ENCODE measurements at places on chromosomes 12 and 14.
A peak's percentile ranks its signal among the peaks of the same experiment; 100 is the strongest.

DNA sequence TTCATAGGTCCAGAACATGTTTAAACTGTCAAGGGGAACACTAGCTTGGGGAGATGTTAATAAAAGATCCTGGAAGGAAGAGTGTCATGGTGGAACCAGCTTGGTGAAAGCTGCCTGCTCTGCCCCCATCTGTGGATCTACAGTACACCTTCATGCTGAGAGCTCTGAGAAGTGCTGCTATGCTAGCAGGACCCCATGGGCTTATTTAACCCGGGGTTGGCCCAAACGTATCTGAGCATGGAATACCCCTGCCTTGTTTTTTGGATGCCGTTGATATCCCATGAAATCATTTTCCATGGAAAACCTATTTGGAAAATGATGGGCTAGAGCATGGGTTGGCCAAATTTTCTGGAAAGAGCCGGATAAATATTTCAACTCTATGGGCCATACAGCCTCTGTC is 14.2 kb downstream of the UBE3B start:
- DNase-seq: no peak

GRCh38 chr14:55354500-55354899 is 57.1 kb downstream of the ATG14 start:
- peak; percentile 53 for DNase-seq

DNA sequence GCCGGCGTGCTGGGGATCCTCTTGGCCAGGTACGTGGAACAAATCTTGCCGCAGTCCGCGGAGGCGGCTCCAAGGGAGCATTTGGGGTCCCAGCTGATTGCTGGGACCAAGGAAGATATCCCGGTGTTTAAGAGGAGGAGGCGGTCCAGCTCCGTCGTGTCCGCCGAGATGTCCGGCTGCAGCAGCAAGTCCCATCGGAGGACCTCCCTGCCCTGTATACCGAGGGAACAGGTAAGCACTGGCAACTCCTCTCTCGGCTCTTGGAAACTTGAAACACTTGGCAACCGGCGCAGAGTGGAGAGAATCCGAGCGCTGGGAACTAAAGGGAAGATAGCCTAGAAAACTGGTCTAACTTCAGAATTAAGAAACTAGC is 1.7 kb downstream of the PDE3A start:
- DNase-seq: no peak

DNA sequence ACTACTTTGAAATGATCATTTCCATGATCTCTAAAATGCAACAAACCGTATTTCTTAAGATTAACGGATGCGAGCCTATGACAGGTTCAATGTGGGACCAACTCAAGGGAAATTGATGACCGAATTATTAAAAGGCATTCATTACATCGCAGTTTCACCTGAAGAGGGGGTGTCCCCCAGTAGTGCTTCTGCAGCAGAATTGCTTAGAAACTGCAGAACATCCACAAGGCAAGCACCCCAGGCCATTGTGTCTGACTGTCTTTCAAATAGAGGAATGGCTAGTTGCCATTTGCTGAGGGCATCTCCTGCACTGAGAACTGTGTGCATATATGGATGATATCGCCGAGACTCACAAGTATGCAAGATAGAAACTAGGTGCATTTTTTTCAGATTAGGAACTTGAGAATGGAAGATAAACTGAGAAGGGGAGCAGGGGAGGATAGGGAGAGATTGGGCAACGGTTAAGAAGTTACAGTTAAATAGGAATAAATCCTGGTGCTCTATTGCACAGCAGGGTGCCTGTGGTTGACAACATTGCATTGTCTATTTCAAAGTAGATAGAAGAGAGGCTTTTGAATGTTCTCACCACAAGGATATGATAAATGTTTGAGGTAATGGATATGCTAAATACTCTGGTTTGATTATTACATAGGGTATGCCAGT is 234.3 kb upstream of the PLEKHG7 start:
- no peak for DNase-seq

- DNase-seq: no peak
Measured at GRCh38 chr14:28966416-28967233, 200.0 kb downstream of the FOXG1 start.

DNA sequence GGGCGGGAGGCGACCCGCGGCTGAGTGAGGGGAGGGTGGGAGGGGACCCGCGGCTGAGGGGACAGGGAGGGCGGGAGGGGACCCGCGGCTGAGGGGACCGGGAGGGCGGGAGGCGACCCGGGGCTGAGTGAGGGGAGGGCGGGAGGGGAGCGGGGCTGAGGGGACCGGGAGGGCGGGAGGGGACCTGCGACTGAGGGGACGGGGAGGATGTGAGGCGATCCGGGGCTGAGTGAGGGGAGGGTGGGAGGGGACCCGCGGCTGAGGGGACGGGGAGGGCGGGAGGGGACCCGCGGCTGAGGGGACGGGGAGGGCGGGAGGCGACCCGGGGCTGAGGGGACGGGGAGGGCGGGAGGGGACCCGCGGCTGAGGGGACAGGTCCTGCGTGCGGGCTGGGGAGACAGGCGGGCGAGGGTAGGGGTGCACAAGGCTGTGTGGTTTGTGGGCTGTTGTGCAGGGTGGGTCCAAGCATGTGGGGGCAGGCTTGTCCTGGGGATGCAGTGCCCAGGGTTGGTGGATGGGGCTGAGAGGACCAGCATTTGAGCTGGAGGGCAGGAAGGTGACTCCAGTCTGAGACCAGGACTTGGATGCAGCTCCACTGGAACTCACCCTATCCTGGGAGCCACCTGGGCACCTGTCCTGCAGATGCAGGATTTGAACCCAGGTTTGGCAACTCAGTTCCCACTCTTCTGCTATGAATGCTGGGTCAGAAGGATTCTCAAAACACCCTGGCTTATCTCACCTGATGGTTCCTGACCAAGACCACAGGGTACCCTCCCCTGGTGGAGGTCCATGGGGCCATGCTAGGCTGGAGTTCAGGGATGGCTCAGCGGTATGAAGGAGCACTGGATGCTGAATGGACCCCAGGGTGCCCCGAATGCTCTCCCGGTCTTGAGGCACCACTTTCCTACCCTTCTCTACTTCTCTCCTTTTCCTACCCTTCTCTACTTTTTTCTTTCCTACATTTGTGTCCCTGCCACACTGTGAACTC is 9.4 kb downstream of the PLD4 start:
- no peak for DNase-seq

DNA sequence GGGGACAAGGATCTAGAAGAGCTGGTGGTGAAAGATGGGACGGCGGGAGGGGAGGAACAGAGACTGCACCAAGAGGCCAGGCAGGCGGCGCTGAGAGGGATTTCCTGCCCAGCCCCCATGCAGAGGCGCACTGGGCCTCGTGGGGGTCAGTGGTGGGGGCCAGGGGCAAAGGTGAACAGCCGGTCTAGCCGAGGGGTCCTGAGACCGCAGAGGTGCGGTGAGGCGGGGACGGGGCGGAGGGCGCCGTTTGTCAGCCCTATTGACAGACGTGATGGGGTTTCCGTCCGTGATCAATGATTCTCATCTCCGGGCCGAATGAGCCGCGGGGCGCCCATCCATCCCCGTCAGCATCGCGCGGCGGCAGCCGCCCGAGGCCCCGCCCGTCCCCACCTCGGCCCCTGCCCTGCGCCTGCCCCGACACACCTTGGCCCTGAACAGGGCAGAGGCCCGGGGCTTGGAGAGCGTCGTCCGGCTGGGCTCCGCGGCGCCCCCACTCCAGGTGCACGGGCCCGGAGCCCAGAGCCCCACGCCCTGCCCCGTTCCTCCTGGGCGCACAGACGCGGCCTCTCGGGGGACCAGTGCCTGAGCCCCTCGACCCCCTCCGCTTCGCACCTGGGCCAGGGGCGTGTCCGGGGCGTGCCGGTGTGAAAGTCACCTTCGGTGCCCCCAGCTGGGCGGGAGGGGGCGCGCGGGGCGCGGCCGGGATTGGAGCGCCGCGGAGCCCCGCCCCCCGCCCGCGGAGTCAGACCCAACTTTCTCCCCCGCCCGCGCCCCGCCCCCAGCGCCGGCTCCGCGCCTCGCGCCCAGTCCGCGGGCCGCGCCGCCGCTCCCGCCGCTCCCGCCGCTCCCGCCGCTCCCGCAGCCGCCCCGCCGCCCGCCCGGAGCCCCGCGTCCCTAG is at the start of gene NXPH4:
Gene NXPH4 (plus strand): TSS at position 781 of the 898 bp plus-strand sequence. CDS start 176 bp downstream, outside the sequence.
- peak; percentile 57 for DNase-seq

DNA sequence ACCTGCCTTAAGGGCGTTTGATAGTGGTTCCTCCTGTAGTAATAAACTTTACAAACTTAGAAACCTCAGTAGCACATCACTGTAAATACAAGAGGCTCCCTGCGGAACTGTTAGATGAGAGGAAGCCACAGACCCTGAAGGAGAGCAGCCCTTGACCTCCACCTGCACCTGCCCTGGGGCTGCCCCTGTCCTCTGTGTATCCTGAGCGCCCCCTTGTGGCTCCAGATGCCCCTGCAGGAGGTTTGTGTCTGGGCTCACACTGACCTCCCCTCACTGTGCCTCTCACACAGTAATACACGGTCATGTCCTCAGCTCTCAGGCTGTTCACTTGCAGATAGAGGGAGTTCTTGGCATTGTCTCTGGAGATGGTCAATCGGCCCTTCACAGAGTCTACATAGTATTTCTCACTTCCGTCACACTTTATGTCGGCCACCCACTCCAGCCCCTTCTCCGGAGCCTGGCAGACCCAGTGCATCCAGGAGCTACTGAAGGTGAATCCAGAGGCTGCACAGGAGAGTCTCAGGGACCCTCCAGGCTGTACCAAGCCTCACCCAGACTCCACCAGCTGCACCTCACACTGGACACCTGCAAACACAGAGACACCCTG is 1059.8 kb downstream of the TMEM121 start:
- DNase-seq: no peak

DNA sequence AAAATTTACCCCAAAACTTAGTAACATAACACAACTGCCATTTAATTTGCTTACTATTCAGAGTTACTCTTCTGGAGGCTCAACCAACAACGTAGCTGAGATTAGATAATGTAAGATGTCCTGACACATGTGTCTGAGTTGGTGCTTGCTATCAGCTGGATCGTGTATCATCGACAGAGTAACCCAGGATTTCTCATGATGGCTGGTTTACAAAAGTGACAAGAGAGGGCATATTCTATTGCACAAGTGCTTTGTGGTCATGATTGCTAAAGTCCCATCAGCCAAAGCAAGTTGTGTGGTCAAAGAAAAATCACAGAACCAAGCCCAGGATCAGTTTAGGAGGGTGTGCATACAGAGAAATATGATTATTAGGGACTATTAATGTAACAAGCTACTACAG is 73.4 kb downstream of the CAPZA3 start:
- no peak for DNase-seq

DNA sequence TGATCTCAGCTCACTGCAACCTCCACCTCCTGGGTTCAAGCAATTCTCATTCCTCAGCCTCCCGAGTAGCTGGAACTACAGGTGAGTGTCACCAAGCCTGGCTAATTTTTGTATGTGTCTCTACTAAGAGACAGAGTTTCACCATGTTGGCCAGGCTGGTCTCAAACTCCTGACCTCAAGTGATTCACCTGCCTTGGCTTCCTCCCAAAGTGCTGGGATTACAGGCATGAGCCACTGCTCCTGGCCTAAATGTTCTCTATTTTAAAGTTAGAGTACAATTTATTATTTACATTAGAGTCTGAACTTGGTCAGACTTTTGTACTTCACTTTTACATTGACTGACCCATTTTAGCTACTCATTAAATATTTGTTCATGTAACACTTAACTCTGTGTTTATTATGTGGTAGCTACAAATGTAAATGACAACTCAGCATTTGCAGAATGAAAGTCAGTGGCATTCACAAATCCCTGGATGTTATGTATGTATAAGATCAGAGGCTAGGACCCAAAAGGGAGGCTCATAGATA is 409.6 kb downstream of the APAF1 start:
- no peak for DNase-seq

DNA sequence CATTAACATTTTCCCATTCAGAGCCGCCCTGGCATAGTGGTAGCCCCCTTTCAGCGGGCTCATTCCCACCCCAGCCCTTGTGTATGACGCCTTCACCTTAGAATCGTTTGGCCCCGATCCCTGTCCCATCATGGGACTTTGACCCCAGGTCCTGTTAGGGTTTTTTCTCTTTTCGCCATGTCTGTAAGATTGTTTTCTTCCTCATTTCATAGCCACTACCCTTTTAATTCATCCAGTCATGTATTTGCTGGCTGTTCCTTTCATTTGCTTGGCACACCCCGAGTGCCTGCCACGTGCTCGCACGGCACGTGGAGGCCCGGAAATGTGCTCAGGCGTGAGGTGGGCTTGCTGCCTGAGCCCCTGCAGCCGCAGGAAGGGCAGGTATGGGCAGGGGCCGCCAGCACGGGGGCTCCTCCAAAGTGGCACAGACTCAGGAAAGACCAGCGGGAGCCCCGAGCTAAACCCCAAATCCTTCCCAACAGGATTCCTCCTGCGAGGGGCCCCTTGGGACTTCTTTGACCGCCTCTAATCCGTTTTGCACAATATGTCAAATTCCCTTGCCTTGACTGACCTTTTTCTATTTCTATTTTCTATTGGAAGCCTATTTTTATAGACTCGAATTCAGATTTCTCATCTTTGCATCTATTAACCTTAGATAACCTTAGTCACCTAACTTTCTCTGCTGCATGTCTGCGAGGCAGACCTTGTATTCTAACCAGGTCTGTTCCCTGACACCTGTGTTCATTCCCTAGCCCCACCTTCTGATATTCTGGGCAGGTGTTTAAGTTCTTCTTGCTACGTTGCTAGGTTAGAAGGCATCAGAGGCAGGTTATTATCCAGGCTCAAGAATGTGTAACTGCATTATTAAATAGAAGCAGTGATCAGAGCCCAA is 114.8 kb downstream of the EML1 start:
- DNase-seq: no peak

- DNase-seq: no peak
Measured at GRCh38 chr14:73248108-73248868, 11.0 kb downstream of the PAPLN start.

GRCh38 chr14:64891839-64892375 is 12.2 kb upstream of the SPTB start:
- peak; percentile 24 for DNase-seq

- DNase-seq: no peak
Measured at GRCh38 chr14:63045612-63046320, 508 bp upstream of the KCNH5 start.
